Thymus (tissue), 14 donors: ENCODE measurements at places on chromosomes 7 and 10. TPM values are rescaled to one million over a fixed set of nuclear protein-coding genes. Genes with fewer than 3 reads are reported as not detected.
A peak's percentile ranks its signal among the peaks of the same experiment; 100 is the strongest.

GRCh38 chr10:28580825-28581224 lies 47.9 kb downstream of the WAC start:
- no peak for DNase-seq

The CPA2 gene
- total RNA-seq, result 0.14 TPM

GRCh38 chr7:143384148-143384547 lies 3.0 kb downstream of the ZYX start:
- no peak for DNase-seq

DNA sequence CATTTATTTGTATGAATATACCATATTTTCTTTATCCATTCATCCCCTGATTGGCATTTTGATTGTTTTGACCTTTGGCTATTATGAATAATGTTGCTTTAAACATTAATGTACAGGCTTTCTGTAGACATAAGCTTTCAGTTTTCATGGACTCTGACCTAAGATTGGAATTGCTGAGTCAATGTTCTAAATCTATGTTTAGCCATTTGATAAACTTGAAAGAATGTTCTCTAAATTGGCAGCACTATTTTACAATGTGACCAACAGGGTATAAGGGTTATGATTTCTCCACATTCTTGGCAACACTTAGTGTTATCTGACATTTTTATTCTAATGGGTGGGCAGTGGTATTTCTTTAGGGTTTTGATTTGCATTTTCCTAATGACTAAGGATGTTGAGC lies 229.7 kb upstream of the ETV1 start:
- DNase-seq, result no peak

DNA sequence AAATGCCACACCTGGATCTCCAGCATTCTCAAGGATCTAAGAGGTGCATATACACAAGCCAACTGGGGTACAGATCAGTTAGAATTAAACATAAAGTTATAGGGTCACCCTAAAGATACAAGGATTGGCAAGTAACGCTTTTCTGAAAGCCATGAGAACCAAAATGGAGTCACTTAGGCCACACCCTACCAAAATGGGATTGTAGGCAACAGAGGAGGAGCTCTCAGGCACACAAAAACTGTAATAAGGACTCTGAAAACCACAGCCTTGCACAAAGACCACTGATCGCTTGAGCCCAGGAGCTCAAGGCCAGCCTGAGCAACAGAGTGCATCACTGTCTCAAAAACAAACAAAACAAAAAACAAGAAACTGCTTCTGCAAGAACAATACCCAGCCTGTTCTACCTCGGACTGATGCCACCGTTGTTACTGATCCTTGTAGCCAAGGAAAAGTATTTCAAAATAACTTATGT lies 35.5 kb downstream of the SVOPL start:
- no peak for DNase-seq

DNA sequence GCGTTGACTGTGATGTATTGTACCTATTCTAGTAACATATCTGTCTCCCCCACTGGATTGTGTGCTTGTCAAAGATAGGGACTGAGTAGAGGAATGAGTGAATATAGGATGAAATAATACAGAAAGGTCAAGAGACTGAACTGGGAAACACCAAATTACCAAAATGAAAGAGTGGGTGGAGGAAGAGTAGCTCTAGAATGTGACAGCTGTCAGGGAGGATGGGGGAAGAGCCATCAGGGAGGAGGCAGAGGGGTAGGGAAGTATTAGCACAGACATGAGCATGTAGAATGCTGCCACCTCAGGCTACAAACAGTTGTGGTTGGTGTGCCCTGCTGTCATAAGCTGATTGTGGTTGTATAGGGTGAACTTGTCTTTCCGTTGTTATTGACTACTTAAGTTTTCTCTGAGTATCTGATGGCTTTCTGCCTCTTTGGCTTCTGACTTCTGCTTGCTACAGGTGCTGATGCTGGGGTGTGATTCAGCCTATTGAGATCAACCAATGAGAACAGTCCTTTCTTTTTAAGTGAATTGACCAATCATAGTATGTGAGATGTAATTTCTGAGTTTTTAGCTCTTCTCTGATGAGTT lies 5.6 kb downstream of the CCSER2 start:
- peak; percentile 86 for DNase-seq

- peak; percentile 57 for DNase-seq
These were observed at the start of gene ANKRD2 for GRCh38 chr10:97572214-97572989. Gene ANKRD2 (plus strand): TSS chr10:97572779. CDS start chr10:97572789, 10 bp downstream.

- no peak for DNase-seq
These were observed 15.5 kb downstream of the ZNF488 start for GRCh38 chr10:47368431-47369180.

DNA sequence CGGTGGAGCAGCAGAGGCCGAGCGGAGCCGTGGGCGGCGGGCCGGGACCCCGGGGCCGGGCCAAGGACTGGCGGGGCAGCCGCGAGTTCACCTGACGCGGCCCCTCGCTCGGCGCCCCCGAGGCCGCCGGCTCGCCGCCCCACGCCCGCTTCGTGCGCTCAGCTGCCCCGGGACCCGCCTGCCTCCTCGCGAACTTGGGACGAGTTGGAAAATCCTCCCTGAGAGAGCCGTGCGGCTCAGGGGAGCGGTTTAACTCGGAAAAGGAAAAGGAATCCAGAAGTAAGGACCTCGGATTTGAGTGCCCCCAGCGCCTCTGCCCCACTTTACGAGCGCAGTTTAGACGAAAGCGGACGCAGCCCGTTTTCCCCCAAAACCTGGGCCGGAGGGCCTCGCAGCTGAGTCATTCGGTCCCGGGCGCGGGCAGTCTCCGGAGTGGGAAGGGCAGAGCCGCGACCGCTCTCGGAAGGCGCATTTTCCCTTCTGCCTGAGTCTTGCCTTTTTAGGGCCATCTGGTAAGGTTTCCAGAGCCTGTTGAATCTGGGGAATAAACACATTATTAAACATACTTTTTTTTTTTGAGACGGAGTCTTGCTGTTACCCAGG lies 744 bp downstream of the CREM start:
- peak; percentile 51 for DNase-seq

DNA sequence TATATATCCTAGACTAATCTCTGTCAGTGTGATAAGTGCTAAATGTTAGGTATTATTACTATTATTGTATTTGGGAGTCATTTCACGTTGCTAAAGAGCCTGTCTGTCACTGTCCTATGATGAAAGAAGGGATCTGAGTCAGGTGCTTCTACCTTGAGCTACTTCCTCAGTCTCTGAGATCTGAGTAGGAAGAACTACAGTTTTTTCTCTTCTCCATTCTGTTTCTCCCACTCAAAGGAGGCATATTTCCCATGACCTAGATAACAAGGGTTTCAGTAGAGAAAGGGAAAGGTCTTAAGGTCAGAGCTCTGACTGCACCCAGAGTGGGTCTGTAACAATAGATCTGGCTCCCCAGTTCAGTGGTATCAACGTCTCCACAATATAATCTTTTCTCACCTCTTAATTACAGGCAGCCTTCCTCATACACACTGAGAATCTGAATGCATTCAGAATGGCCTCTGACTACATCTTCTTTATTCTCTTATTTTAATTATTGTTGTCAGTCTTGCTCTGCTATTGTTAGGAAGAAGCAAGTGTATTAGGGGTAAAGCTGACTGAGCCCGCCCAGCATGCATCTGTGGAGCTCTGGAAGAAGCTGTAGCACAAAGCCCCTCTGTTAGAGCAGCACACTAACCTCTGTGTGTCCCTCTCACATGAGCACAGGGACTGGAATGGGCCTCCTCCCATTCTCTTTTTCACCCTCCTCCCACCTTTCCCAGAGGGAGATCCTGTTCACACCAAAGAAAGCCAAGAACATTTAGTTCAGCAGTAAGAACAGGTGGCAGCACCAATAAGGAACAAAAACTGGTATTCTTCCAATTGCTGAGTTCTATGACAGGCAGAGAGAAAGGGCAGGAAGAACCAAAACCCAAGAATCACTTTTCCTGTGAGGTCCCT lies 38.1 kb downstream of the USP54 start:
- DNase-seq, result no peak

DNA sequence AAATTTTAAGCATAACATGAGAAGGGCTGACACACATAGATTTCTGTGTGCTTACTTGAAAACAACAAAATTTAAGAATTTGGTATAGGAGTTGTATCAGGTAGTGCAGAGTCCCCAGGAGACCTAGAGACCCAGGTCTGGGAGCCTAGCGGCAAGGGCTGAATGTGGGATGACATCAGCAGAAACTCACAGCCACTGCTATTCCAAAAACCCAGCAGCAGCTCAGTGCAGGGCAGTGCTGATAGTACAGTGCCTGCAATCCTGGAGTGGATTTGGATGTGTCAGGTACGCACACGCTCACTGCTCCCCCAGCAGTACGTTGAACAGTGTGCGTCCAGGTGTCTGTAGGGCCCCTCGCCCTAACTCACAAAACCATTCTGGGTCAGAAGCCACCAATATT lies 87.1 kb downstream of the EGFR start:
- no peak for DNase-seq

DNA sequence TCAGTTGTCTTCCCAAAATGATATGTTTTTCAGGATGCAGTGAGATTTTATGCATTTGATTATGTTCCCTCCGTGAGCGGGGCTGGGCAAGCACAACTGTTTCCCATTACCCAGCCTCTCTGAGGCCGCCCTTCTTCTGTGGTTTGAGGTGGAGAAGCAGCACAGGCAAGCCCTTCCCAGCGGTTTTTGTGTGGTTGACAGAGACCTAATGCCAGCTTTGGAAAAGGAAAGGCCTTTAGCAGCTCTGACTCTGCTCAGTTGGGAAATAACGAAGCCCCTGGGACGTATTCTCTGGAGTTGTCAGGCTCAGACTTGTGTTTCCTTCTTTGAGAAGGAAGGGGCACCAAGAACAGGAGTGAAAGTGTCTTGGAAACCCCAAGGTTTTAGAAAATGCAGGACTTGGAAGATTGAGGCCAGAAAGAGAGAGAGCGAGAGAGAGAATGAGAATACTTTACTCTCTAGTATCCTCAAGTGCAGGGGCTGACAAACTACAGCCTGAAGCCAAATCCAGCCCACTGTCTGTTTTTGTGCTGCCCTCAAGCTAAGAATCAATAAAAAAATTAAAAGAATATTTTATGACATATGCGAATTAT lies 20.6 kb upstream of the PDCD4 start:
- no peak for DNase-seq

DNA sequence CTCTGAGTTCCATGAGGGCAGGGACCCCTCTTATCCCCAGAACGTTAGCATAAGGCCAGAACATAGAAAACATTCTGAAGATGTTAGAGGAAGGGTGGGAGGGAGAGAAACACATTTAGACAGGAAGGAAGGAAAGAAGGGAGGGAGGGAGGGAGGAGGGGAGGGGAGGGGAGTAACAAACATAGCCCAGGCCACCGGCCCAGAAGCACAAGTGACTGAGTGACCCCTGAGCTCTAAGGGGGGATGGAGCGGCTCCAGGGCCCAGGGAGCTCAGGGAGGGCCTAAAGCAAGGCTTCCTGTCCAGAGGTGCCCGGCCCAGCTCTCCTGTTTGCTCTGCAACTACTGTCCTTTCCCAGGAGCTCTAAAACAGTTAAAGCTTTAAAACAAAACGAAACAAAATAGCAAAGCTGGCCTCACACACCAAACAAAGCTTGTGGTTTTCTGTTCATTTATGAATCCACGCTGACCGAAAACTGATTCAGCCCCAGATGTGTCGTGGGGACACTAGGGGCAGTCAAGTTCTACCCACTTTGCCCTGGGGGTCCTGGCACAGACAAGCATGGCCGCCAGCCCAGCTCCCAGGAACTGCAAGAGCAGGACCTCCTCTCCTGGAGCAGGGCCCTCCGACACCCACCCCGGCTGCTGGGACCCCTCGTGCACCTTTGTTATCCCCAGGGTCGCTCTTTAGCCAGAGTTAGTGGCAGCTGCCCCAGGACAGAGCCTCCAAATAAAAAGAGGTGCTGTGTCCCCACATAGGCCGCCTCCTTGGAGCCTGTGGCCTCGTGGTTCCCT lies 496.2 kb upstream of the FOXK1 start:
- DNase-seq, result no peak

- no peak for DNase-seq
These were observed 18.1 kb downstream of the HACD1 start for GRCh38 chr10:17599089-17599488.

- no peak for DNase-seq
These were observed 5.2 kb upstream of the IGF2BP3 start for GRCh38 chr7:23475576-23475839.

- DNase-seq, result no peak
These were observed 236.3 kb upstream of the CTBP2 start for GRCh38 chr10:125396676-125397075.

DNA sequence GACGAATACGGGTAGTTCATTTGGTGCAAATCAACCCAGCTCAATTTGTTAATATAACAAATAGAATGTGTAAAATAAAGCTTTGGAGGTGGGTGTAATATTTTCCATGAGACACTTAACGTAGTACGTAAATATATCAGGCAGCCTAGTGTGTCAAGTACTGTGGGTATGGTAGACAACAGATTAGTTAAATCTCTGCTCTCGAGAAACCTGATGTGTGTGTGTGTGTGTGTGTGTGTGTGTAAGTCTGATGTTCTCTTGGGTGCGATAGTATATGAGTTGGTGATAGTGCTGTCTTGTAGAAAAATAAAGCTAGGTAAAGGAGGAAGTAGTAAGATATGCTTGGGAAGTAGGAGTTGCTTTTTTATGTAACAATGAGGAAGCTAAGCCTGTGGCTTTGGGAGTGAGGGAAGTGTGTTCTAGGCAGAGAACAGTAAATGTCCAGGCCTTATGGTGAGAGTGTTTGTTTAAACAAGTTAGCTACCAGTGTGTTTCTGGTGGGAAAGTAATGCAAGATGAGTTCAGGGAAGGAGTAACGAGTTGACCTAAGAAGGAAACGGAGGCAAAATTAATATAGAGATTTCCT lies 26.1 kb downstream of the WAC start:
- no peak for DNase-seq

- no peak for DNase-seq
These were observed 23.2 kb downstream of the ELMO1 start for GRCh38 chr7:37425498-37425897.

The TFEC gene
- total RNA-seq, result 9.1 TPM

DNA sequence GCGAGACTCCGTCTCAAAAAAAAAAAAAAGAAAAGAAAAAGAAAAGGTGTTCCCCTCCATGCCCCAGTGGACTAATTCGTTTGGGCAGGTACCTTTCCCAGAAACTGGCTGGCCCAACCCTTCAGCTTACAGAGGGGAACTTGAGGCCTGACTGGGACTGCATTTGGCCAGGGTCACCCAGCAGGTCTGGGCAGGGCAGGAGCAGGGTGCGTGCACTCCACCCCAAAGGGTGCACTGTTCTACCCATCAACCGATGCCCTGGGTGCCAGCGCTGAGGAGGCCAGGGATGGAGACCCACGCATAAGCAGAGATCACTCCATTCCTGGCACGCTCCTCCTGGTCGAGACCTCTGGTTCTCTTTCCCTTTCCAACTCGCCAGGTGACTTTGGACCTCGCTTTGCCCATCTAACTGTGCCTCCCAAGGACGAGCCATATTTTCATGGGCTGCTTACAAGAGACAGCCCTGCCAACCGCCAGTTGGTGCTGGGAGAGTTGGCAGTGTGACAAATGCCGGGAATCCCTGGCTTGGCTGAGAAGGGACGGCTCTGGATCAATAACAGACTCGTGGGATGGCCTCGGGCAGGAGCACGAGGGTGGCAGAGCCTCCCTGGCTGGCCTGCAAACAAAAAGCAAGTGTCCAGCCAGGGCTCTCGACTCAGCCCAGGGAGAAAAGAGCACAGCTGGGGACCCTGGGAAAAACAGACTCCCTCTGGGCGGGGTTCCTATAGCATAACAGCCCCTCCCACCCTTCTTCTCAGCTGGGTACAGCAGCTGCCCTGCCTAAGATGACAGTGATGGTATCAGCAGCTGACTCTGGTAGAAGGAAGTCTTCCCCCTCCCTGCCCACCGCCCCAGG lies 7.9 kb downstream of the HSPB1 start:
- no peak for DNase-seq

- no peak for DNase-seq
These were observed 22.6 kb downstream of the JCAD start for GRCh38 chr10:30036811-30037210.

The CALN1 gene
- total RNA-seq, result 36.8 TPM

The GPRIN2 gene
- 0.24 TPM for total RNA-seq
